Activated gamma-delta T cell treated with anti-CD3 and anti-CD28 coated beads, Interleukin-2, amount 50 U/mL, for 16 hours (primary cell): ENCODE measurements at places on chromosomes 4 and X.

- DNase-seq = no peak
Observed at GRCh38 chr4:17437396-17437795, 74.5 kb downstream of the QDPR start.

DNA sequence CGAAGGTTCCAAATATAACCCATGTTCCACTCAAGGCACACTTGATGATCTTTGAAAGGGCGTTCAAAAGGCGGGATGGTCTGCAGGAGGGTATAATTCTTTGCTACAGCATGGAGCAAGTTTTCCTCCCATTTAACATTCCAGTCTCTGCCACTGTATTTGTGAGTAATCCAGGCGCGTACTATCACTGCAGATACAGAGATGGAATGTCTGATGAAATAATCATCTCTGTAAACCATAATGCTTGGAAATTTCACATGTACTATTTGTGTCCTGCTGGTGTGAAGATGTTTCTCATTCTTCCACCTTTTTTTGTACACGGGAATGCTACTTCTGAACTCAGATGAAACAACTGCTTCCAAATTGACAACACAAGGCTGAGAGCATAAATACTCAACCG lies 15.5 kb downstream of the SEL1L3 start:
- DNase-seq = no peak

DNA sequence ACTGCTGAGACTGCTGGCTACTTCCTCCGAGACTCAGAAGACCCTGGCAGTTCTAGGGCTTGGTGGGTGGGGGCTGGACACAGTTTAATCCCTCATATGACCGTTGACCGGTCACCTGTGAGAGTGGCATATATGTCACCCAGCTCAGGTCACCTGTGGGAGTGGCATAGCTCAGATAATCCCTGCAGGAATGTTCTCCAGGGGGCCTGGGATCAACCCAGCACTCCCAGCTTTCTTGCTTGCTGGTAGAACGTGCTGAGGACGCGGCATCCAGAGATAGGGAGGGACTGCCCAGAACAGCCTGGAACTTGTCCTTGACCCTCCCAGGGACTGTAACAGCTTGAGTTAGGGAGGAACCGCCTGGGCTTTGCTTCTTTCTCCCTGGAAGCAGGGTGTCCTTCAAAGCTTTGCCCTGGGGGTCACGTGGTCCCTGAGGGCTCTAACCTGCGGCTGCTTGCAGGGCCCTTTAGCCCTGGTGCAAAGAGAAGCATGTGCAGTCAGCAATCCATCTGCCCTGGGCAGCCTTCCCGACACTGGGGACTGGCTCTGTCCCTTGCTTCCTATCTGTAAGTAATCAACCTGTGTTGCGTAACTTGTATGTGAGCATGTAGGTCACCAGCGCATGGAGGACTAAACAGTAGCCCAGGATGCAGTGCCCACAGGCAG lies 55.3 kb downstream of the ZFYVE28 start:
- no peak for DNase-seq

DNA sequence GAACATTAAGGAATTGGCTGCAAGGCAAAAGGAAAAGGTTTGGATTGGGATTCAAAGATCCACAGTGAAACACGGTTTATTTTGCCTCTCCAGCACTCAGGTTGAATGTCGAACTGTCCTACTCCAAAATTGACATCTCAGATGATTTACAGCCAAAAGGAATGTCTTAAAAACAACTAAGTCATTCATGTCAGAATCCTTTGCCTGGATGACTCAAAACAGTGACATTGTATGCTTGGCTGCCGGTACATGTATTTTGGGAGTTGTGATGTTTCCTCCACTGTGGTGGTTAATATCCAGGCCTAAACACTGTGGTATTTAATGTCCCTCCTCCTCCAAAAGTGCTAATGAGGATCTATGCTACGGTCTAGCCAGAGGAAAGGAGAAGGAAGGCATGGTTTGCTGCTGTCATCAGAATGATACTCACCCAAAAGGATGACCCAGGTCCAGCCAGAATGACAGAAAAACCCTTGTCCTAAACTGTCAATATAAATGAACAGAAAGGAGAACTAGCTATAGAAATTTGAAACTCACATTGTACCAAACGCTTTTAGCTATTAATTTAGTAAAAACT lies 20.9 kb downstream of the PGM2 start:
- DNase-seq = no peak

GRCh38 chr4:100285121-100285520 lies 94.9 kb upstream of the DDIT4L start:
- DNase-seq = no peak

DNA sequence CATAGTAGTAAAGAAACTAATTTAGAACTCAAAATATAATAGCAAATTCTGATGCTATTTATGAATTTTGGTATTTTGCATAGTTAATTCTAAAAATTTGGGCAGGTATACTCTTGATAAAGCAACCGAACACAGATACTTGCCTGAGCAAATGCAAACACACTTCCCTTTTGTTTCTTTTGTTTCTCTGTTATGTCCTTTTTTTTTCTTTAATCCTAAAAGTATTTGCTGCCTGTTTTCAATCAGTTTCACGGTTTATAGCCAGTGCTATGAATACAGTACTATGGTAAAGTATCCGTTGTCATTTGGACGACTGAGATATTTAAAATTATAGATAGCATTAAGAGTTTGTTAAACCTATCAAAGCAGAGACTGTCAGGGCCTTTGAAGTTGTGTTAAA lies 84.3 kb upstream of the HPRT1 start:
- no peak for DNase-seq

- DNase-seq = no peak
Observed at GRCh38 chr4:94979621-94980020, 221.9 kb downstream of the BMPR1B start.

- DNase-seq = no peak
Observed at GRCh38 chrX:51747671-51748070, 4.4 kb downstream of the GSPT2 start.

GRCh38 chr4:93764639-93765246 lies 63.8 kb upstream of the ATOH1 start:
- DNase-seq = no peak

GRCh38 chr4:40672528-40673522 lies 43.2 kb upstream of the RBM47 start:
- no peak for DNase-seq

GRCh38 chr4:42906341-42906740 lies 13.8 kb downstream of the GRXCR1 start:
- DNase-seq = no peak

GRCh38 chrX:148929686-148930085 lies 429.3 kb downstream of the AFF2 start:
- DNase-seq = no peak

DNA sequence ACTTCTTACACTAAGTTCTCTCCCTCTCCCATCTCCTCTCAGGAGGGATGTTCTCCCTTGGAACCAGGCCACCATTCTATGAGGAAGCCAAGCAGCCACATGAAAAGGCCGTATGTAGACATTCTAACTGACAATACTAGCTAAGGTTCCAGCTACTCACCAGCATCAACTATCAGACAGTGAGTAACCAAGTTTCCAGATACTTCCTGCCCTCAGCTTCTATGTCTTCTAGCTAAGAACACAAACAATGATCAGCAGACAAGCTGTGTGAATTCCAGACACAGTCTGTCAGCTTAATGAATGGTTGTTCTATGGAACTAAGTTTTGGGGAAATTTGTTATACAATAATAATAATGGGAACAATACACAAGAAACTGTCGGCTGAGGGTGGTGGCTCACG lies 50.8 kb downstream of the SMIM14 start:
- DNase-seq = no peak

DNA sequence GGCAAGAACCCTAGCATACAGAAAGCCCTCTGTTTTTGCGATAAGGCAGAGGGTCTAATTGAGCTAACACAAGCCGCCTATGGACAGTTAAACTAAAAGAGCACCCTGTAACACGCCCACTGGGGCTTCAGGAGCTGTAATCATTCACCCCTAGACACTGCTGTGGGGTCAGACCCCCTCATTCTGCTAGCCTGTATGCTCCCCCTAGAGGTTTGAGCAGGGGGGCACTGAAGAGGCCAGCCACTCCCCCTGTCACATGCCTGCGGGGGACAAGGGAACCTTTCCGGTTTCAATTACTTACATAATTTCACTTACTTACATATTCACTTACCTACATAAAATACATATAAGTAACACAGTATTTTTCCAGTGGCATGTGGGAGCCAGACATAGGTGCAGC lies 469.5 kb upstream of the FAM241A start:
- DNase-seq = no peak

GRCh38 chrX:10165580-10166247 lies 8.9 kb downstream of the CLCN4 start:
- DNase-seq = no peak

DNA sequence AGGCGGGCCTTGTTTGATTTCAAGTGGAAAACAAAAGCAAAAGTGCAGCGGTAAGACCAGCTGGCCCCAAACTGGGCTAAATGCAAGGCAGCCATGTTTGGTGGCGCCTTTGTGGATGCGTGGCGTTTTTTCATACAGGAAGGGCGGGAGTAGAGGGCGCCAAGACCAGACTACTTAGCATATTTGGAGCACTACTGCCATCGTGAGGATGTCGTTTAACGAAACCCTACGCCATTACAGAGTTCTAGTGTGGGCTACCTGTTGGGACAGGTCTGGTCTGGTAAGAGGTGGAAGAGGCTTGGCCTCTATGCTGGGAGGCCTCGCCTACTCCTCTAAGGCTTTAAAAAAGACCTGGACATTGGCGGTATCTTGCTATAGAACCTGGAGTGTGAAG lies 230.7 kb upstream of the STK26 start:
- DNase-seq = peak; percentile 81

- no peak for DNase-seq
Observed at GRCh38 chr4:182018691-182019090, 224.5 kb upstream of the TENM3 start.

- DNase-seq = no peak
Observed at GRCh38 chr4:185082561-185082960, 60.5 kb upstream of the SLC25A4 start.

- DNase-seq = no peak
Observed at GRCh38 chr4:66123831-66124413, 453.6 kb upstream of the EPHA5 start.

GRCh38 chr4:162164906-162165510 lies 1.2 kb upstream of the FSTL5 start:
- no peak for DNase-seq

- peak; percentile 25 for DNase-seq
Observed at GRCh38 chrX:53263597-53264094, 17.7 kb downstream of the IQSEC2 start.

GRCh38 chrX:38878641-38879340 lies 77.5 kb downstream of the MID1IP1 start:
- no peak for DNase-seq

DNA sequence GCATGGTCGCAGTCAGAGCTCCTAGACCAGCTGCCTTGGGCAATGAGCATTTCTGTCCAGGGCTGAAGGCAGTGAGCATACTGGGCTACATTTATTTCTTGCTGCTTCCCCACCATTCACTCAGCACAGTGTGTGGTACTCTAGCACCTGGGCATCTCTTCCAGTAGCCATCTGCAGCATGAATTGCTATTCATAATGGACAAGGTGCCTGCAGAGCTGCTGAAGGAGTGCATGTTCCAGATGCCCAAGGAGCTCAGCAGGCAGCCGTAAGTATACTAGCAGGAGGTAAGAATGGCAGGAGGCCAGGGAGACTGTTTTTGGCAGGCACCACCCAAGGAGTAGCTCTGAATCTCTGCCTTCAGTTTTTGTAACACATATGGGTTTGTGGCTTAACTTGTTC lies 110.4 kb upstream of the RXFP1 start:
- no peak for DNase-seq

DNA sequence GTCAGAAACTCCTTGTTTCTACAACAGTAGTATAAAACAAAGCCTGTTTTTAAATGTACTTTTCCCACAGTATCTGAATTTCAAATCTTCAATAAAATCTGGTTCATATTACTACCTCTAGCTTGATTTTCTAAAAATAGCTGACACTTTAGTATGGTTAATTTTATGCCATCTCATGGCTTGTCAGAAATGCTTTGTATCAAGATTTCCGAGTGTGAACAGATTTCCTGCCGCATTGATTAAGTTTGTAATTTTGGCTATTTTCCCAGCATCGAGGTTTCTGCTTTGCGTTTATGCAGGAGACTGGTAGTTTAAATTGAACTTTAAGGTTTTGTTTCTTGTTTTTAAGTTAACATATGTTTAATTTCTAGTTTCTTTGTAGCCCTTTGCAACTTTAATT lies 44.2 kb downstream of the CLCN3 start:
- DNase-seq = no peak

DNA sequence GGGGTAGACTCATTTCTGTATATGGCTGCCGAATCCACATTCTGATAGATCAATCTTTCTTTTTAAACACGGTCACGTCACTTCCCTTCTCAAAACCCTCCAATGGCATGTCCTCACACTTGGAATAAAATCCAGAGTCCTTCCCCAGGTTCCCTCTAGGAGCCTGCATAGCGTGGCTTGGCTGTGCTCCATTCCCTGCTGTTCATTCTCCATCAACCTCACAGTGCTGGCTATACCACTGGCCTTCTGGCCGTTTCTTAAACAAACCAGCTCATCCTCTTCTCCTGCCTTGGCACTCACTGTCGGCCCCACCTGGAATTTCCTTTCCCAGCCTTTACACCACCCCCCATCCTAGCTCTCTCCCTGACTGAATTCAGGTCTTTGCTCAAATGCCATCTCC lies 77.1 kb downstream of the RBM47 start:
- DNase-seq = no peak

GRCh38 chr4:42566835-42567234 lies 90.1 kb downstream of the ATP8A1 start:
- DNase-seq = no peak

DNA sequence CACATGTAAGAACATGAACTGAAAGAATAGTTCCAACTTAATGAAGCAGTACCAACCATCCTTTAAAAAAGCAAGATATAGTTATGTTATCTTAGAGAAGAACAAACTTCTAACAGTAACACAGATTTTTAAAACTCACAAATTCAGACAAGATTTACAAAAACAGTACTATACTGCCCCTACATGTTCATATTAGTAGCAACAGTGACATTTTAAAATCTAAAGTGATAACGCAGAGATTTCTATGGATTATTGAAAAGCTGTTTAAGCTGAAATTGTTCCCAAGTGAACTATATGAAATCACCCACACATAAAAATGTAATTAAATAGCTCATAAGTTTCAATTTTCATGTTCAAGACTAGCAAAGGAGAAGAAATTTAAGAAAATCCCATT lies 166.0 kb downstream of the FBXW7 start:
- no peak for DNase-seq

- no peak for DNase-seq
Observed at GRCh38 chr4:65798498-65799127, 128.3 kb upstream of the EPHA5 start.

DNA sequence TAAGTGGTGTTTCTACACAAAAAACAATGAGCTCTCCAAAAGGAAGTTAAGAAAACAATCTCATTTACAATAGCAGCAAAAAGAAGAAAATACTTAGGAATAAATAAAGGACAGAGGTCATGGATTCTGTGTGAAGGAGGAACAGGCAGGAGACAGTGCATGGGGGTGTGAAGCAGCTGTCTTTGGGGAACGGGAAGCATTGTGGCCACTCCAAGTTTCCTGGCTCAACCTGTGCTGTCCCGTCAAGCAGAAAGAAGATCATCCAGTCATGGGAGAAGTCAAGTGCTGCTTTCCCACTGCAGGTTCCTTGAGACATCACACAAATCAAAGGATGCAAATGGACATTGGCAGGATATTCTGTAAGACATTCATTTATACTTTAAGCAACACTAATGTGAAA lies 66.1 kb upstream of the MAML3 start:
- DNase-seq = no peak

- DNase-seq = no peak
Observed at GRCh38 chr4:128301979-128302378, 14.4 kb upstream of the PGRMC2 start.

- no peak for DNase-seq
Observed at GRCh38 chr4:8439914-8440491, 520 bp downstream of the ACOX3 start.
